Gastroesophageal sphincter (tissue), 4 donors: ENCODE measurements at places on chromosomes 7 and 10. TPM values are rescaled to one million over a fixed set of nuclear protein-coding genes. Genes with fewer than 3 reads are reported as not detected.

KLHL7 gene
- 29.4 TPM for total RNA-seq

DNA sequence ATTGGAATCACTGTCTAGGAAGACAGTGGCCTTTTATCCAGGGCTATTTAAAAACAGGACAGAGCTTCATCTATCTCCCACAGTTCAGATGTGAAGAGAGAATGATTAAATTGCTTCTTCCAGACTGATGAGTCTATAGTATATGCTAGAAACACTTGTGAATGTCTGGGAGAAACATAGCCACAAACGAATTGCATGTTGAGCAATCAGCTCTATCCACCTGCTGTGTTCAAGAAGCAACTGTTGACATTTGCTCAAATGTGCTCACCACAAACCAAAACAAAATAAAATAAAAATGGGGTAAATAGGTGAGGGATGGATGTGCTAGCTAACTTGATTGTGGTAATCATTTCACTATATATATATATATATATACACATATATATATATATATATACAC is 195.1 kb downstream of the HECW1 start:
- ATAC-seq = no peak

DNA sequence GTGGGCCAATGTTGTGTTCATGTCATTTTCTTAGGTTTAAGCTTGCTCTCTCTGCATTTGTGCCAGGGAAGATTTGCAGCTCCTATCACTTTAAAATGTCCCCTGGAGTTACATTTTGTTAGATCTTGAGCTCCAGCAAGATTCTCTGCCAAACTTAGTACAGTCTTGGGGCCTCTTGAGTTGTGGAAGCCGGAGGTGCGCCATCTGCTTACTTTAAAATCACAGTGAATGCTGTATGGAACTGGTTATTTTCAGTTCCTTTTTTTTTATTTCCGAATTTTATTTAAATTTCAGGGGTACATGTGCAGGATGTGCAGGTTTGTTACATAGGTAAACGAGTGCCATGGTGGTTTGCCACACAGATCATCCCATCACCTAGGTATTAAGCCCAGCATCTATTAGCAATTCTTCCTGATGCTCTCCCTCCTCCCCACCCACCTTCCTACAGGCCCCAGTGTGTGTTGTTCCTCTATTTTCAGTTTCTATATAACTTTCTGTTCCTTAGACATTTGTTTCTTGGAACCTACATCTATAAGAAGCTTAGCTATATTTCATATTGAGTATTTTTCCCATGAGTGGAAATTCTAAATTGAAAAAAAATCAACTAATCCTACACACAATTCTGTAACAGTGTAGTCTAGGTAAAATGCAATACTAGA is 114.4 kb upstream of the CREB5 start:
- no peak for ATAC-seq

DNA sequence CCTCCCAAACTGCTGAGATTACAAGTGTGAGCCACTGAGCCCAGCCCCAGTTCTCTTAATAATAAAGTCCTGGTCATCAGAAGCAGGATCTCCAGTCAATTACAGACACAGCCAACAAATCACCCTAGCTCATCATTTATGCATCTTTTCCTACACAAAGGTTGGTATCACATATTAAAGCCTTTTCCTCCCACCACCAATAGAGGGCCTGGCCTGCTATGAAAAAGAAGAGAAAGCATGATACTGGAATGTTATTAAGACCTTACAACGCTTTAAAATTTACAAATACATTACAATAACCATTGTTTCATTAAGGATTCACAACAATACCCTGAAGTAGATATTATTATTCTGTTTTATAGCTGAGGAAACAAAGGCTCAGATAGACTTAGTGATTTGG is 25.9 kb downstream of the VAX1 start:
- ATAC-seq = no peak

DNA sequence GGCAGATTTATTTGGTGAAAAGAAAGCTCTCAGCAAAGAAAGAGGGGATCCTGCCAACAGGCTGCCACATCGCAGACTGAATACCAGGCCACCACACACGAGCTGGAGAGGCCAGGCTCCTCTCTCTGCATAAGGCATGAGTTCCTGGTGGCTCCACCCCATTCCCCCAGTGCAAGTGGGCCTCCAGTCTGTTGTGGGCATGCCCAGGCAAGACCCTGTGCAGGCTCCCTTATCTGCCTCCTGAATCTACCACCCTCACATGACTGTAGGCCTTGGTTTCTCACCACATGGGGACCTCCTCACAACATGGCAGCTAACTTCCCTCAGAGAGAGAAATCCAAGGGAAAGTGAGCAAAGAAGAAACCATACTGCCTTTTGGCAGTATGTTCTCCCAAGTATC is 26.7 kb upstream of the CUL1 start:
- ATAC-seq = no peak
